ENCODE measurements at places on chromosomes 5 and 9.

DNA sequence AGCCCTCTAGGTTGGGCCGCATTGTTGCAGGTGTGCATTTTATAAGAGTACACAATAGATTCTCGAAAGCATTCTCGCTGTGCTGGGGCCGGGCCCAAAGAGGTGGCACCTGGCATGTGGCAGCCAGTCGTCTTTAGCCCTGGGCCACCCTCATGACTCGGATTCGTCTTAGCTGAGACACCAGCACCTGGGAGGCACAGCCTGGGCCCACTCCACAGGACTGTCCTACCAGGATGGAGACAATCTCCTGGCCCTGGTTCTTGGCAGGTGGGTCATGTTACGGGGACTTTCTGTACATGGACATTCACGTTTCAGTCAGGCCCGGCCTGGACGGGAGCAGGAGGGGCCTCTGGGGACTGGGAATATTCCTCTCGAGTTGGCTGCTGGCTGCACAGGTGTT is 212.5 kb downstream of the FANCC start:
- DNase-seq, result no peak

DNA sequence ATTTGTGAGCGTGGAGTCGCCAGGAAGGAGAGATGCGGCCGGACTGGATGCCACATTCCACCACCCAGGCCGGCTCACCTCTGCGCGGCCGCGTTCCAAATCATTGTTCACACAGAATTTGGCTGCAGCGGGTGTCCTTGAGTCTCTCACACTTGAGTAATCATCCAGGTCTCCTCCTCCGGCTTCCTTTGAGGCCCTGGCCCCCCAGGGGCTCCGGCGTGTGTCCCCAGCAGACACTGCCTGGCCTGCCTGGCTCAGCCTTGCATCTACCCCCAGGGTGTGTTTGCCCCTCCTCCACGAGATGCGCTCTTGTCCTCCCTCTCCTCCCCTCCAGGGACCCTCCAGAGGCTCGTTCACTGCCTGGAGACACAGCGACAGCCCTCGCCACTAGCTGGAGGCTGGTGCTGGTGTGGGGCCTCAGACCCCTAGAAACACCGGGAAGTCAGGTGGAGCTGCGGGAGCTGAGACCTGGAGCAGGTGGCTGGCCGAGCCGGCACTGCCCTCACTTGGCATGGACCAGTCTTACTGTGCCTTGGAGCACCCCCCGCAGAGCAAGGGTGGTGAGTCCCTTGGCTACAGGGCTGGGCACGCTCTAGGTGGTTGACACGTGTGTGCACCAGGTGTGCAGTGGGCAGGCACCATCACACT is 7.0 kb upstream of the SLC9A3 start:
- no peak for DNase-seq

GRCh38 chr9:127050591-127051001 is 71.8 kb downstream of the ANGPTL2 start:
- no peak for DNase-seq

DNA sequence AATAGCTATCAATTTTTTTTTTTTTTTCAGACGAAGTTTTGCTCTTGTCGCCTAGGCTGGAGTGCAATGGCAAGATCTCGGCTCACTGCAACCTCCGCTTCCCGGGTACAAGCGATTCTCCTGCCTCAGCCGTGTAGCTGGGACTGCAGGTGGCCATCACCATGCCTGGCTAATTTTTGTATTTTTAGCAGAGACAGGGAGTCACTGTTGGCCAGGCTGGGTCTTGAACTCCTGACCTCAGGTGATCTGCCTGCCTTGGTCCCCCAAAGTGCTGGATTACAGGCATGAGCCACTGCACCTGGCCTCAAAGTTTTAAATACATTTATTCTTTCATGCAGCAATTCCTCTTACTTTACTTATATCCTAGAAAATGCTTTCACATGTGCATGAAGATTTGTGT is 17.6 kb downstream of the TRIM14 start:
- DNase-seq, result no peak

DNA sequence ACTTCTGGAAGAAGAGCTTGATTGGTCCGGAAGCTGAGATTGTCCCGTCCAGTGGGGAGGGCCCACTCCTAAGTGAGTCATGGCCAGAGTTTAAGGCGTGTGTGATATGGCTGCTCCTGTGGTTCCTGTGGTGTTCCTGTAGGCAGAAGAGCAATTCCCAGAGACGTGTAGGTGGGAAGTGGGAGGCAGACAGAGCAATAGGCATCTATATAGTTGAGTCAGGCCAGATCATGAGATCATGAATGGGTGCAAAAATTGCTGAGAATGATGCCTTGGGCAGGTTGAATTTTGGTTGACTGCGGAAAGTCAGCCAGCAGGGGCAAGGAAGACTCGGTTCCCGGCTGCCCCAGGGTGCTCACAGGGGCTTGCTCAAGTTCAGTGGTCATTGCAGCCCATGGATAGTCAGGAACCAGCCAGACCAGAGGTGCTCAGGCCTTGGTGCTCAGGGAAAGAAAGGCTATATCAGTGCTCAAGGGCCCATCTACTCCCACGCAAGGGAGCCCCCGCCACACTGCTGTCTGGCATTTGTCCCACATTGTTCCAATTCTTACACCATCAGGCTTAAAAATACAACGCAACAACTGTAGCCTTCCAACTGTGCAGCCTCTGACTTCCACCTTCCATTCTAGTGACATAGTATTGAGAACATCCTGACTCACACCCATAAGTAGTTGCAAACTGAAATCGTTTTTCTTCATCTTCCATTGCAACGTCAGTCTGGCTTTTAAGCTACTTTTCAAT is 21.0 kb upstream of the GSN start:
- DNase-seq, result no peak

GRCh38 chr9:98175028-98175569 is 17.3 kb downstream of the CORO2A start:
- no peak for DNase-seq

DNA sequence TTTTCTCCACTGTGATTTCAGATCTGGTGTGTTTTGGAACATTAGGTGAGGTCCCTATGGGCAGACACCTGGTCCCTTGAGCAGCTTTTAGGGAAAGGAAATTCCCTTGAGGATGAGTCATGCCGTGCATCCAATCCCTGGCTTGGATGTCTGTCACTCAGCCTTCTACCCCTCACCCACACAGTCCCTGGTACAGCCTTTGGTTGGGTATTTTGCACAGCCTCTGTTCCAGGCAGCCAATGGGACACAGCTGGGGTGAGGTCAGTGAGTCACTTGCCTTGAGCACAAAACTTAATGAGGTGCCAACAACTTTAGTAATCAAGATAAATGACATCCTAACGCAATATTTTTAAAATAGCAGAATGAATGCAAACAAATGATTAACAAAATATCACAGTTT is 22.7 kb upstream of the SVEP1 start:
- no peak for DNase-seq

- DNase-seq, result no peak
These were observed 481.9 kb downstream of the ARHGEF28 start for GRCh38 chr5:74107899-74108298.

GRCh38 chr9:34990908-34991606 is 1.5 kb downstream of the DNAJB5 start:
- no peak for DNase-seq

- no peak for DNase-seq
These were observed 54.7 kb downstream of the SREK1 start for GRCh38 chr5:66198837-66199236.

DNA sequence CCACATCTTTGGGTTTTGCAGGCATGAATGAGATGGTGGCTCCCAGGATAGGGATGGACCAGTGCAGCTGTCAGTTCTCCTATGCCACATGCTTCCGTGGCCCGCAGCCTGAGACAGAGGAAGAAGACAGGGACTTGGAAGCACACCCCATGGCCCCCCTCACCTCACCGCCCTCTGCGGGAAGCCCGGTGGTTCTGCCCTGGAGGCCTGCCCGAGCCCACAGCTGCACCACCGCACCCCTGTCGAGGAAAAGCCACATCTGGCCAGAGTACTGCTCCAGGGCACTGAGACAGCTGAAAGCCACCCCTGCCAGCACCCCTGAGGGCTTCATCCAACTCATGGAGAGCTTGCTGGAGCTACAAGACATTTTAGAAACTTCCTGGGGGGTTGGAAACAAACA is 7.6 kb upstream of the TRMT10B start:
- no peak for DNase-seq

- DNase-seq, result no peak
These were observed 9.1 kb downstream of the IFNA5 start for GRCh38 chr9:21295992-21296391.

DNA sequence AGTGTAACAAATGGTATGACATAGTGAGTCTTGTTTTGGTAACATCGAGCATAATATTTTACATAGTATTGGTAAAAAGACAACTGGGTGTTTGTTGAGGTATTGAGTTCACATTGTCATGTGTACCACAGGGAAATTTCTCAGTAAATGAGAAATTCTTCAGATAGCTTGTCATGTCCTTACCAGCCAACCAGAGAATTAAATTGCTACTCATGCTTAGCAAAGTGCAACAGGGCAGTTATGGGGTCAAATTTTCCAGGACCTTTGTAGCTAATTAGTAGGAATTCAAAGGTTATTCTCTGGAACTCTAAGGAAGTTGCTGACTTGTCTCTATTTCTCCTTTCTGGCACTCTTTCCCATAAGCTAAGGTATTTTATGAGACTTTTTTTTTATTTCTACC is 595.7 kb downstream of the EFNA5 start:
- no peak for DNase-seq

GRCh38 chr9:82993856-82994605 is 68.9 kb downstream of the RASEF start:
- DNase-seq, result no peak

DNA sequence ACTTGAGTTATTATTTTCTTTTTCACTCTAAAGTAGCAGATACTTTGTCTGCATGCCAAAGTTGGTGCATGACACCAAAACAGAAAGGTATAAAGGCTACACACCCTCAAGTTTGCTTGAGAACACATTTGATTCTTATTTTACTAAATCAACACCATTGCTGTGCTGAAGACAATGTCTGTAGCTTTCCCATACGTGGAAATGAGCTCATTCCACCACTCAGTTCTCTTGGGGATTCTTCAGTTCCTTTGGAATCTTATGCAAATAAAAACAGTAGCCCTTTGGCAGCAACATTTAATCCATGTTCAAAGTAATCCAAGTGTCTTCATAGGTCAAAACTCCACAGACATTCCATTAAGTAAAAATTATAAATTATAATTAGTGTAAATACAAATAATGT is 264.9 kb downstream of the TLE1 start:
- no peak for DNase-seq

GRCh38 chr9:93059011-93059714 is 662 bp downstream of the SUSD3 start:
- no peak for DNase-seq

DNA sequence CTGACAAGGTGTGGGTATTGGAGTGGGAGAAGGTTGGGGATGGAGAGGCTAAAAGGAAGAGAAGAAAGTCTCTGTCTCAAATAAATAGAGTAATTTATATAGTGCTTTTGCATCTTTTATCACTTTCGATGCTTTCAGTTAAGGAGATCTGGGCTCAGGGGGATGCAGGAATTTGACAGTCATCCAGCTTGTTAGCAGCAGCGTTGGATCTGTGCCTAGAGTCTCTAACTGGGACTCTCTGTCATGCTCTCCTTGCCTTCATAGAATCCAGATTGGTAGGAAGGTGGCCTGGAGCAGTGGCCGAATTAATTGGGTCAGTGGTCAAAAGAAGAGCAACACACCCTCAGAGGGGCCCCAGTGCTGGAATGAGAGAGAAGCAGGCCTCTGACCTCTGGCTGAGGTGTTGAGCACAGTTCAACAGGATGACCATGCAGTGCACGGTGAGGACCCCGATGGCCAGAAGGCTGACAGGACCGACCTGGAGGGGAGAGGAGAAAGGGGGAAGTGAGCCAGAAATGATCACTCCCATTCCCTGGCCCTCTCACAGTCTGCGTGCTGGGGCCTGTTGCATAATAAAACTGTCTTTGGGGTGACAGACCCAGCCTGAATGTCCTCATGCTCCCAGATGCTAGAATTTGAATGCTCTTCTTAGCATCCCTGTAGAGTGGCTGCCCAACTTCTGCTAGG is 7.6 kb downstream of the SLC36A3 start:
- no peak for DNase-seq

- DNase-seq, result no peak
These were observed 188.2 kb downstream of the ARRDC3 start for GRCh38 chr5:91194824-91195381.

DNA sequence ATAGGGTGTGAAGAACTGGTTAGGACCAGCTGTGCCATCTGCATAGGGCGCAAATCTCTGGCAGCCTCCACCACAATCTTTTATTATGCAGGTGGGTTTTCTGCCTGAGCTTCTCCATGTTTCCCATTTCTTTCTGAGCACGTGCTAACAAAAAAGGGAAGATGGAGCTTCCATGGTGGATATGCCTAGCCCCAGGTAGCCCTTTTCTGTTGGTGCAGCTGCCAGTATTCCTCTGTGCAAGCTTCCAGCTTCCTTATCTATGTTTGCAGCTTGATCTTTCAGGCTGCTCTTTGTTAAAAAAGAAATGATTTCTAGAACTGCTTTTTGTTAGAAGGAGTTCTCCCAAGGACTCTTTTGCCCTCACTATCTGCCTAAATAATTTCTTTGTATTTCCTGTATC is 95.0 kb upstream of the EPB41L4A start:
- DNase-seq, result no peak

DNA sequence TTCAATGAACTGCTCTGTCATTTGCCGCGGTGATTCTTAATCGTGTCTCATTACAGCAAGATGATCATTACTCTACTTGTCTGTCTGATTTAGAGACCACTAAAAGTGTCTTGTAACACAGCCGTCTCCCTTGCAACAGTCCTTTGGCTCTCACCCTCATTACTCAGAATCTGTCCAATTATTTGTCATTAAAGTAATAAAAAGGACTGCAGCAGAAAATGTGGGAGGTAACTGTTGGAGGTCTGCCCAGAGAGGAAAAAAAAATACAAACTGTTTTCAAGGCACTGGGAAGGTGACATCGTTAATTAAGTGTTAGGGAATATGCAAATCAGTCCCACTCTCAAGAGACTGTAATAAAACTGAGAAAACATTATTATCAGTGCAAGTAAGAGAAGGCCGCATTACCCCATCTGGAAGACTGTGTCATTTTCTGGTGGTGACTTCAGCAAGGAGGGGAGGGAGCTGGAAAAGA is 281.0 kb downstream of the RASEF start:
- DNase-seq, result no peak

DNA sequence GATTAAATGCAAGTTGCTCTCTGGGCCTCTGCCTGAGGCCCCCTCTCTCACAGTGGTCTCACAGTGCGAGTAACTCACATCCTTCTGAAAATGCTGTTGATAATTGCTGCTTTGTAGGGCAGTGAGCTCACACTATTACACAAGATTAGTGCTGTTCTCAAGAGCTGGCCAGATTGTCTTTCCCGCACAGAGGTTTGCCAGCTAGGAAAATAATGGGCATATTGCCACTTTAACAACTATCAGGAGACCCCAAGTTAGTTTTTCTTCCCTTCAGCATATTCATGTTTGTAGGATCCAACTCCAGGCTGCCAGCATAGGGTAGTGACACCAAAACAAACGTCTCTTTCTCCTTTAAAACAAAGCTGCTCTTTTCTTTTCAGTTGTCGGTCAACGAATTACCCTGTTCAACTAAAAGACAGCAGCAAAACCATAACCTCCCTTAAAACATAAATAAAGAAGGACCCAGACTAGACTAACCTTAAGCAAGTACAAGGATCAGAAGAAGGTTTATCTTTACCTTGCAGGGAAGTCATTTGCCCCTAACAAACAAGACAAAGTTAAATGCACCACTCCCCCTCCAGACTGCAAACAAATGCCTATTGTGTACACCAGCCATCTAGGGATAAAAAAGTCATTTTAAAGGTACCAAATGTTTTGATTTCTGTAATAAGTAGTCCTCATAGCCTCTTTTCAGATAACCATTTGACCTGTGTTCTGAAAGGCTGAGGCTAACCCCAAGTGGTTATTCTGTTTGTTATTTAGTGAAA is 91.4 kb downstream of the VCAN start:
- no peak for DNase-seq

GRCh38 chr9:84412654-84413053 is 72.1 kb upstream of the SLC28A3 start:
- no peak for DNase-seq
